Nasal cavity respiratory epithelium epithelial cell of viscerocranial mucosa (primary cell): ENCODE measurements at places on chromosomes 3 and 15. TPM values are rescaled to one million over a fixed set of nuclear protein-coding genes. Genes with fewer than 3 reads are reported as not detected.

NEK10 gene
- total RNA-seq: 1.0 and 2.3 TPM in 2 replicates

MUSTN1 gene
- total RNA-seq: not detected in 2 replicates

ACKR4 gene
- not detected in 2 replicates for total RNA-seq

OR5K2 gene
- not detected in 2 replicates for total RNA-seq

PBRM1 gene
- total RNA-seq: 70.1 and 109 TPM in 2 replicates

GABRA5 gene
- total RNA-seq: not detected in 2 replicates

SLC12A1 gene
- total RNA-seq: not detected in 2 replicates

ROBO2 gene
- total RNA-seq: 0.34 and 4.0 TPM in 2 replicates

SEMA6D gene
- total RNA-seq: 1.0 and 1.2 TPM in 2 replicates

AHSG gene
- not detected in 2 replicates for total RNA-seq

TTC23 gene
- 14.4 and 30.5 TPM in 2 replicates for total RNA-seq

MME gene
- 16.1 and 168 TPM in 2 replicates for total RNA-seq

ILDR1 gene
- 1.4 and 1.7 TPM in 2 replicates for total RNA-seq

PRR20G gene
- not detected in 2 replicates for total RNA-seq

CLSTN2 gene
- under 0.01 and 0.21 TPM in 2 replicates for total RNA-seq

ALG3 gene
- total RNA-seq: 41.7 and 45.7 TPM in 2 replicates

PLA2G4E gene
- total RNA-seq: 0.14 and 2.4 TPM in 2 replicates

GHRL gene
- not detected in 2 replicates for total RNA-seq

HYAL2 gene
- 59.1 and 76.5 TPM in 2 replicates for total RNA-seq
